ENCODE measurements at places on chromosomes 12 and 14.

DNA sequence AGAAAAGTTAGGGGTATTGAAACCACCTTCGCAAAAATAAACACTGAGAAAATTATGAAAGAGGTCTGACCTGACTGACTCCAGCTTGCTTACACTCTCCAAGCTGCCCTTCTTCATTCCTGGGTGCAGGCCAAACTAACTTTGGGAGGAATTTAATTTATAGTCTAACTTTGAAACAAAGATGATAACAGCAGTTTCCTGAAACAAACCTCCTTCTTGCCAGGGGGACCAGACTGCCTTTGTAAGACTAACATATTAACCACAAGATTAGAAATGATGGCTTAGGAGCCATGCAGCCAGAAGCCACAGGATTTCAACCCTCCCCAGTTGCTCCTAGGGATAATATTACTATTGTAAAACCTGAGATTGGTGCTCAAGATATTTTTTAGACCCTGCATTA is 13.8 kb upstream of the EEA1 start:
- no peak for DNase-seq

GRCh38 chr12:4421590-4422031 is 24.0 kb downstream of the FGF6 start:
- no peak for DNase-seq

DNA sequence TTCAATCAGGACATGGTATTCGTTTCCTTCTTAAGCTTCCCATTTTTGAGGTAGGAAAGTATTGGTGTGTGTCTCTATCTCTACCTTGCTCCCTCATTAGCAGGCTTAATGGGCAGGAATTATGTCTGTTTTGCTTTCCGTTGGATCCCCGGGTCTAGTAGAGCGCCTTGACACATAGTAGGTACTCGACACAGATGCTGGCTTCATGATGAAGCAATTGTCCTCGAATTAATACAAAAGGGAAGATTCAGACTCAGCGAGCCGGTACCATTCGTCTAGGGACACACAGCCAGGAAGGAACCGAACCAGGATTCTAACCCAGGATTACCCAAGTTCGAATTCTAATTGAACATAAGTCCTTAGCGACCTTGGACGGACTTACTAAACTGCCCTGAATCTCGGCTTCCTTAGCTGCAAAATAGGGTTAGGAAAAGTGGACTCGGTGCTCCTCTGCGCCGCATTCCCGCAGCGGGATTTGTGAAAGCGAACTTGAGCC is 496 bp upstream of the ISCU start:
- DNase-seq = no peak

GRCh38 chr14:36162267-36162666 is 14.3 kb downstream of the PTCSC3 start:
- DNase-seq = no peak

DNA sequence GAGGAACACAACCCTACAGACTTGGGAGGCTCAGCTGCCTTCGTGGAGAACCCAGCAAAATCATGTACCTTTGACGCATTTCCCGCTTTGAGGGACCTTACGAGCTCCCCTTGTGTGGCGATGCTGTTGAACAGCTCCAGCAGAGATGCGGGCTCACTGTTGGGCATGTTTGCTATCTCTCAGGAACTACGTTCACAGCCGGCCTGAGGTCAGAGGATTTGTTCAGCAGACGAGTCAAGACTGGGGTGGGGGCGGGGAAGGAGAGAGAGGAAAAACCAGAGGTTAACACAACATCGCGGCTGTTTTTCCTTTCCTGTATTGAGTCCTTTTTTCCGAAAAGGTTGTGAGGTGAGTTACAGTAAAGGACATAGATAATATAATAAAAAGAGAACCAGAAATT is 45.9 kb downstream of the SLC25A47 start:
- DNase-seq = no peak

- DNase-seq = no peak
These were observed 30.3 kb upstream of the INSM2 start for GRCh38 chr14:35503646-35504045.

GRCh38 chr12:113940357-113941207 is 25.5 kb downstream of the RBM19 start:
- DNase-seq = no peak

- no peak for DNase-seq
These were observed 8.7 kb upstream of the AQP2 start for GRCh38 chr12:49941556-49942511.

GRCh38 chr12:13223941-13224340 is 27.4 kb downstream of the EMP1 start:
- DNase-seq = no peak

DNA sequence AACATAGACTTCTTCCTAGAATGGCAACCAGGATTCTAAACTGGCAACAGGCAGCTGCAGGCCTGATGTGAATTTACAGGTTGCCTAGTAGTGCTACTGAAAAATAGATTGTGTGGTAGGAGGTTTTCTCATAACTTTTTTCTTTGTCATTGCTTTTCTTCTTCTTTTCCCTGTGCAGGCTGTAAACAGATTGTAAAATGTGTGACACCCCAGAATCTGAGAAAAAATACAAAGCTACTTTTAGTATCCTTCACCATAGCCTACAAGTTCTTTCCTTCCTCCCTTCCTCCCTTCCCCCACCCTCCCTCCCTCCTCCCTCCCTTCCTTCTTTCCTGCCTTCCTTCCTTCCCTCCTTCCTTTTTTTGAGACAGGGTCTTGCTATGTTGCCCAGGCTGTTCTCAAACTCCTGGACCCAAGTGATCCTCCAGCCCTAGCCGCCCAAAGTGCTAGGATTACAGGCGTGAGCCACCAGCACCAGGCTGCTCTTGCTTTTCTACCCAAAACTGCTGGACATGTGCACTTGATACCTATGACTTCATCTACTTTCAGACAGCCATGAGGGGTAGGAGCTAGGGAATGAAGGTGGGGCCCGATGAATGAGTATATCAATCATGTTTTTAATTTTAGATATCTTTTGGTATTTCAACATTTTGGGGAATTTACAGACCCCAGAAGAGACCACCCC is 114.2 kb upstream of the EEA1 start:
- DNase-seq = no peak

- DNase-seq = no peak
These were observed 104.2 kb upstream of the ABCD2 start for GRCh38 chr12:39723831-39724230.

Data from stimulated activated CD8-positive, alpha-beta memory T cell treated with anti-CD3 and anti-CD28 coated beads, Interleukin-7, amount 100 ng/mL, for 1 hour (primary cell).